Activated B cell treated with CpG ODN at 0.5 μM for 24 hours (primary cell): ENCODE measurements at places on chromosomes 16 and 17.

GRCh38 chr17:82710499-82711232 is 5.8 kb upstream of the FN3KRP start:
- H3K4me3 ChIP-seq = no peak overlapping the region
- H3K36me3 ChIP-seq = no peaks in the 10 kb centered on the region
- peaks cover 15% of the 10 kb centered on the region for H3K4me1 ChIP-seq
- H3K27ac ChIP-seq = no peak overlapping the region
- no peaks in the 10 kb centered on the region for H3K27me3 ChIP-seq

DNA sequence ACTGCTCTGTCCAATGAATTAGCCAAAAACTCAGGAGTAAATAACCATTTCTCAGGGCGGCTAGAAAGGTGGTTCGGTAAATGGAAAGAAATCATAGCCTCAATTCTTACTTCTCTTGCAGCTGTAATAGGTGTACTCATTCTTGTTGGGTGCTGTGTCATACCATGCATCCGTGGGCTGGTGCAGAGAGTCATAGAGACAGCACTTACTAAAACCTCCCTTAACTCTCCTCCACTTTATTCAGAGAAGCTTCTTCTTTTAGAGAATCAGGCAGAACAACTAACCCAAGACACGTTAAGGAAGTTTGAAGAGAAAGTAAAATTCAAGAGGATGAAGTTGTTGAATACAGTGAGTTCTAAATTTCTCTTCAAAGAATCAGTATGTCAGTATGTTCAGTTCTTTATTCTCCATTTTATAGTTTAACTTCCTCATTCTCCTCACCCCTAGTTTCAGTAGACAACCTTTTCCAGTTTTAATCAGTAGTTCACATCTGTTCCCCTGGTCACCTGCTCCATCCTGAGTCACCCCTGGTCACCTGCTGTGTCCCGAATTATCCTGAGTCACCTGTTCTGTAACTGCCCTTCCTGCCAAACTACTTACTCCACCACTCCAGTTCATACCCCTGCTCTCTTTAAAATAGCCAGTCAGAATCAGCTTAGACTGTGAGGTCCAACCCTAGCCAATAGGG is 85.9 kb downstream of the EMP2 start:
- H3K27me3 ChIP-seq = no peaks in the 10 kb centered on the region
- DNase-seq = no peak
- H3K4me1 ChIP-seq = no peaks in the 10 kb centered on the region
- peaks cover 2% of the 10 kb centered on the region for H3K36me3 ChIP-seq
- no peak overlapping the region for H3K4me3 ChIP-seq

DNA sequence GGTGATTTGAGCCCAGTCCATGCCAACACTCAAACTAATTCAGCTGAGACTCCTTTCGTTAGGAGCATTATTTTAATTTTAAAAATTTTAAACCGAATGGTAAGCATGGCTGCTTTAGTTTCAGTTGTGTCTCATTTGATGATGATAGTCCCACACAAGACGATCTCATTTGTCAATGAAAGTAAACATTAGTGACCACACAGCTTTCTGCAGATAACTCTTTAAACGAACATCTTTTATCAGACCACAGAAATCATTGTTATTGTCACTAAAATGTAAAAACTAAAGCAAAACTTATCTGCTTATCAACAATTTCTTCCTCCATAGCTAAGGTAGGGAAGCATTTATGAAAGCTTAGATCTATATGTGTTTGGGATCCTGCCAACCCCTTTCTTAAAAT is 382.2 kb downstream of the ZFHX3 start:
- no peak overlapping the region for H3K27ac ChIP-seq
- H3K4me1 ChIP-seq = peaks cover 16% of the 10 kb centered on the region
- no peak for DNase-seq
- H3K4me3 ChIP-seq = peak overlapping the region; percentile 98
- no peaks in the 10 kb centered on the region for H3K27me3 ChIP-seq

GRCh38 chr16:138049-138417 is 440 bp downstream of the NPRL3 start:
- H3K27me3 ChIP-seq = no peaks in the 10 kb centered on the region
- H3K36me3 ChIP-seq = peaks cover 4% of the 10 kb centered on the region
- H3K4me1 ChIP-seq = peaks cover 11% of the 10 kb centered on the region

- H3K4me1 ChIP-seq = peaks cover 57% of the 10 kb centered on the region
- H3K27ac ChIP-seq = no peak overlapping the region
- H3K4me3 ChIP-seq = no peak overlapping the region
- H3K36me3 ChIP-seq = peaks cover 37% of the 10 kb centered on the region
- H3K27me3 ChIP-seq = no peaks in the 10 kb centered on the region
Measured at GRCh38 chr16:3842994-3843393, 37.5 kb downstream of the CREBBP start.

GRCh38 chr17:17605729-17606088 is 14.2 kb upstream of the PEMT start:
- DNase-seq = no peak
- H3K27ac ChIP-seq = no peak overlapping the region
- no peak overlapping the region for H3K4me3 ChIP-seq

DNA sequence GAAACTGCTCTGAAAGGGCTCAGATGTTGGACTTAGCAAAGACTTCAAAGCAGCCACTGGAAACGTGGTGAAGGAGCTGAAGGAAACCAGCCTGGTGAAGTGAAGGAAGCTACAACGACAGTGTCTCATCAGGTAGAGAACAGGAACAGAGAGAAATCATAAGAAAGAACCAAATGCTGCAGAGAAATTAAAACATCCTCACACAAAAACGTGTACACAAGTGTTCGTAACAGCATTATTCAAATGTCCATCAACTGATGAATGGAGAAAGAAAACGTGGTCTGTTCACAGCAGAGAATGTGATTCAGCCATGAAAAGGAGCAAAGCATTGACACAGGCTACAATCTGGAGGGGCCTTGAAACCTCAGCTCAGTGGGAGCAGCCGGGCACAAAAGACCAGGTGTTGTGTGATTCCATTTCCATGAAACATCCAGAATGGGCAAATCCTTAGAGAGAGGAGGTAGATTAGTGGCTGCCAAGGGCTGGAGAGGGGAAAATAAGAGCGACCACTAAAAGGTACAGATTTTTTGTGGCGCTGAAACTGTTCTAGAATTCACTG is 26.9 kb downstream of the IFT140 start:
- H3K27ac ChIP-seq = no peak overlapping the region
- H3K4me3 ChIP-seq = no peak overlapping the region
- no peaks in the 10 kb centered on the region for H3K4me1 ChIP-seq

DNA sequence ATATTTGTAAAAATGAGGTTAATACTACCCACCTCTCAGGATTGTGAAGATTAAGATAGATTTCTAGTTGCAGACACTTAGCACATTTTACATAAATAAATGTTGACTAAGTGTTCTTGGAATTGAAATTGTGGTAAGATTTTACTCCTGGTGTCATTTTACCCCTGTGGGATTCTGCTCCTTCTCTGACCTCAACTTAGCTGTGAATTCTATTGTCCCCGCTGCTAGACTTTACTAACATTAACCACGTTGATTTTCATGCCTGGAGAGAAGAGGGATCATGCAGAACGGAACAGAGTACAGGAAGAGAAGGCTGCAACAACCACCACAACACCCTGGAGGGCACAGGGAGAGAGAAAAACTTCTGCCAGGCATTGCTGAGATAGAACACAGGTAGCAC is 2.1 kb upstream of the TOM1L1 start:
- H3K27me3 ChIP-seq = peaks cover 35% of the 10 kb centered on the region
- H3K27ac ChIP-seq = no peak overlapping the region
- no peak overlapping the region for H3K4me3 ChIP-seq
- DNase-seq = no peak
- peaks cover 9% of the 10 kb centered on the region for H3K4me1 ChIP-seq

GRCh38 chr16:79188739-79189122 is 411.8 kb downstream of the MAF start:
- H3K36me3 ChIP-seq = no peaks in the 10 kb centered on the region
- peaks cover 3% of the 10 kb centered on the region for H3K4me1 ChIP-seq
- H3K27me3 ChIP-seq = no peaks in the 10 kb centered on the region
- H3K4me3 ChIP-seq = no peak overlapping the region

DNA sequence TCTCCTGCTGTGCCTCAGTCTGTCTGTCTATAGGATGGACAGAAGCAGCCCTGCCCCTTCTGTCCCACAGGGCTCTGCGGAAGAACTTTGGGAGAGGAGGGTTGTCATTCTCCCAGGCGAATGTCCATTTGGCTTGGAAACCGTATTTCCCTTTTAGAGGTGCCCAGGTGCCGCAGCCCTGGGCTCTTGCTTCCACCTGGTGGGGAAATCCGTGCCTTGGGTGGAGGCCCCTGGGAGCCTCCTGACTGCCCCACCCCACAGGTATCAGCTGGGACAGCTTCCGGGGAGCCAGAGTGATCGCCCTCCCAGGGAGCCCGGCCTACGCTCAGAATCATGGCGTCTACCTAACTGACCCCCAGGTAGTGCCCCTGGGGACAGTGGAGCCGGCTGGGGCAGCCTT is 12.7 kb downstream of the FCSK start:
- H3K27me3 ChIP-seq = no peaks in the 10 kb centered on the region
- H3K4me3 ChIP-seq = no peak overlapping the region
- no peaks in the 10 kb centered on the region for H3K4me1 ChIP-seq
- H3K27ac ChIP-seq = no peak overlapping the region

DNA sequence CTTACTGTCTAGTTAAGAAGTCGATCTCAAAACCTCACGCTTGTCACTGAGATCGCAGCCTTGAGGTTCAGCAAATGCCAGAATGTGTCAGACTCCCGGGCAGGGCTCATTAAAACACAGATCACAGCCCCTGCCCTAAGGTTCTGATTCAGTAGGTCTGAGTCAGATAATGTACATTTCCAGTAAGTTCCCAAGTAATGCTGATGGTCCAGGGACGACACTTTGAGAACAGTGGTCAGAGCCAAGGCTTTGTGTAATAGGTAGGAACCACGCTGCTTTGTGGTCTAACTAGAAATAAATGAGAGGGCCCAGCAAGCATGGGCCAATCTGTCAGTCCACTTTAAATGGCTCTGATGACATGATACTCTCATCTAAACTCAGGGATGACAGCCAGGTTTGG is 228.6 kb downstream of the ZFHX3 start:
- H3K36me3 ChIP-seq = no peaks in the 10 kb centered on the region
- H3K27me3 ChIP-seq = no peaks in the 10 kb centered on the region
- no peak overlapping the region for H3K27ac ChIP-seq
- no peaks in the 10 kb centered on the region for H3K4me1 ChIP-seq
- no peak overlapping the region for H3K4me3 ChIP-seq

- H3K4me3 ChIP-seq = no peak overlapping the region
- no peaks in the 10 kb centered on the region for H3K36me3 ChIP-seq
- peaks cover 34% of the 10 kb centered on the region for H3K27me3 ChIP-seq
- no peak for DNase-seq
Measured at GRCh38 chr16:79421126-79421525, 179.4 kb downstream of the MAF start.

GRCh38 chr17:80885947-80886582 is 105.6 kb upstream of the CHMP6 start:
- peaks cover 60% of the 10 kb centered on the region for H3K36me3 ChIP-seq
- H3K4me1 ChIP-seq = peaks cover 12% of the 10 kb centered on the region
- peak overlapping the region; percentile 46 for H3K27ac ChIP-seq
- peak overlapping the region; percentile 52 for H3K4me3 ChIP-seq

- no peaks in the 10 kb centered on the region for H3K27me3 ChIP-seq
- no peak overlapping the region for H3K4me3 ChIP-seq
- H3K4me1 ChIP-seq = peaks cover 14% of the 10 kb centered on the region
Measured at GRCh38 chr17:59154292-59154720, 680 bp downstream of the SKA2 start.

- H3K36me3 ChIP-seq = peaks cover 1% of the 10 kb centered on the region
- H3K27ac ChIP-seq = no peak overlapping the region
- H3K4me1 ChIP-seq = no peaks in the 10 kb centered on the region
- DNase-seq = no peak
Measured at GRCh38 chr16:85185303-85186100, 73.2 kb upstream of the CIBAR2 start.

- H3K27me3 ChIP-seq = peaks cover 13% of the 10 kb centered on the region
- no peaks in the 10 kb centered on the region for H3K36me3 ChIP-seq
- H3K27ac ChIP-seq = no peak overlapping the region
Measured at GRCh38 chr16:88539261-88539651, 30.9 kb upstream of the ZC3H18 start.

- no peak overlapping the region for H3K27ac ChIP-seq
- no peaks in the 10 kb centered on the region for H3K27me3 ChIP-seq
Measured at GRCh38 chr16:81095653-81095952, 592 bp downstream of the GCSH start.

GRCh38 chr17:77109764-77110359 is 30.9 kb upstream of the SEC14L1 start:
- H3K27me3 ChIP-seq = no peaks in the 10 kb centered on the region
- no peaks in the 10 kb centered on the region for H3K36me3 ChIP-seq
- H3K4me3 ChIP-seq = peak overlapping the region; percentile 53
- peak overlapping the region; percentile 38 for H3K27ac ChIP-seq
- no peak for DNase-seq
- H3K4me1 ChIP-seq = peaks cover 56% of the 10 kb centered on the region

DNA sequence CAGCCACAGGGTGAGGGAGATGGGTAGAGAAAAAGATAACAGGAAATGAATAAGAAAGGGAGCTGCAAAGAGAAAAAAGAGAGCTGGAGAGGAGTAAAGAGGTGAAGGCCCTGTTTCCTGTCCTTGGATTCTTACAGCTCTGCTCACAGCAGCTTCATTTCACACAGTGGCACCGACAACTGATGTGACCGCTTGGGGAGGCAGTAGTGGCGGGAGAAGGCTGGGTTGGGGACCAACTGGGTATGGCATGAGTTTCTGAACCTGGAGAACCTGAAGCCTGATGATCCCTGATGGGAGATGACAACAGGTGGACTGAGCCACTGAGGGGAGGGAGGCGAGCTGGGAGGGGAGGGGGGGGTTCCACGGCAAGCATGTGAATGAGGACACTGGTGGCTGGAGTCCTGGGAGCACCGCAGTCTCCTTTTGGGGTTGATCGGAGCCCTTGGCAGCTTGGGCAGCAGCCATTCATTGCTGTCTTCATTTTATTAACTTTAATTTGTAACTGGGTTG is 34.3 kb upstream of the TOB1 start:
- H3K27me3 ChIP-seq = no peaks in the 10 kb centered on the region
- H3K4me3 ChIP-seq = no peak overlapping the region
- H3K4me1 ChIP-seq = peaks cover 10% of the 10 kb centered on the region
- no peaks in the 10 kb centered on the region for H3K36me3 ChIP-seq

- no peak for DNase-seq
- H3K4me3 ChIP-seq = no peak overlapping the region
- no peaks in the 10 kb centered on the region for H3K4me1 ChIP-seq
- H3K27me3 ChIP-seq = no peaks in the 10 kb centered on the region
Measured at GRCh38 chr16:11164482-11165270, 91.3 kb downstream of the SOCS1 start.

GRCh38 chr17:80918731-80919130 is 72.9 kb upstream of the CHMP6 start:
- no peak overlapping the region for H3K27ac ChIP-seq
- no peak for DNase-seq
- H3K4me3 ChIP-seq = no peak overlapping the region
- peaks cover 29% of the 10 kb centered on the region for H3K36me3 ChIP-seq
- H3K4me1 ChIP-seq = peaks cover 14% of the 10 kb centered on the region
- no peaks in the 10 kb centered on the region for H3K27me3 ChIP-seq

DNA sequence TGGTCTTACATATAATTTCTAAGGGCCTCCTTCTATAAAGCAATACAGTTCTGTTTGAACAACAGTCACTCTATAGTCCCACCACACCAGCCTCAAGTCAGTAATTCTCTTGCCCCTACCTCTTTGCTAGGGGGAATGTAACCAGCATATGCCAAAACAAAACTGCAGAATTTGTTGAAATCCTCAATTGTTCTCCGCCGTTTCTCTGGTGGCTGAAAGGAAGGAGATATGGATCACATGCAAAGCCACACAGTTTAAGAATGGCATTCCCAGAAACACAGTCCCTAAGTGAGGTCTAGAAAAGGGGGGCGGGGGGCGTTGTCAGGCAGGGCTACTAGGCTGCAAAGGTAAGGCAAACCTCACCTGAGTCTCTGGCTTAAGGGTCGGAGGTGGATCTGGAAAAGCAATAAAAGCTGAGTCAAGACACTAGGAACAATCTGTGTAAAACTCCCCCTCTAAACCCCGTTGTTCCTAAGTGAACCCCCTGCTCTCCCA is 1.9 kb downstream of the PHF23 start:
- no peak for DNase-seq
- peaks cover 64% of the 10 kb centered on the region for H3K36me3 ChIP-seq
- H3K4me1 ChIP-seq = peaks cover 71% of the 10 kb centered on the region
- peak overlapping the region; percentile 99 for H3K4me3 ChIP-seq
